ENCODE measurements at places on chromosomes 11 and 22. TPM values are rescaled to one million over a fixed set of nuclear protein-coding genes. Genes with fewer than 3 reads are reported as not detected.

GRCh38 chr22:20172141-20172613, 21.3 kb upstream of the CCDC188 start:
- peaks cover 13% of the 10 kb centered on the region for H3K27me3 ChIP-seq
- H3K36me3 ChIP-seq, result no peaks in the 10 kb centered on the region
- DNase-seq, result no peak
- no peak overlapping the region for H3K4me3 ChIP-seq

DNA sequence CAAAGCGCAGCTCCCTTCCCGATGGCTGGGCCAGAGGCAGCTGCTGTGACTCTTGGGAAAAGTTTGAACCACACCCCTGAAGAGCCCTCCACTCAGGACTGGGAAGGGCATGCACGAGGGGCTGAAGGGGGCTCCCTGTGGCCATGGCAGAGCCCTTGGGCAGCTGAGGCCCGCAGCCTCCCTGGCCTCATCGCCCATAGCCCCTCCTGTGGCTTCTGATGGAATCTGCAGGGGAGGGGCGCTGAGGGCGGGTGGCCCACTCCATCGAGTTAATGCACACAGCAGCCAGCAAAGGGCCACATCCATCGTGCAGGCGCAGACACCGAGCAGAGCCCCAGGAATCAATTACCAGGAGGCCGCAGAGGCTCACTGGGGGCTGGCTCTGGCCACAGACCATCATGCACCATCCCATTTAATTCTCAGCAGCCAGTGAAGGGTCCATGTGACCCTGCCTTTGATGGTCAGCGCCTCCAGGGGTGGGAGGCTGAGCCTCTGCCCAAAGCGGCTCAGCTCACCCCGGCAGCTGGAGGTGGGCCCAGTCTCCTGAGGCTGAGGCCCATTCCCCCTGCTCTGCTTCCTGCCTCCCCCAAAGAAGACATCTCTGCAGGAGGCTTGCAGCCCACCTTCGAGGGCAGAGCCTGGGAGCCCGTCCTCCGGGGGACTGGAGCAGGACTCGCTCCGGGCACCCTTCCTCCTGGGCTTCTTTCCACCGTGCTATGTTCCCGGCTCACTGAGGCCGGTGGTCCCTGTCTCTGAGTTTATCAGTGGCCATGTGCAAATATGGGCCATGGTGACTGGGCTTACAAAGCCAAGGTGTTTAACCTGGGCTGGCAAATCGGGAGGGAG, 1410.2 kb downstream of the BRD1 start:
- H3K4me3 ChIP-seq, result no peak overlapping the region
- H3K27me3 ChIP-seq, result peaks cover 90% of the 10 kb centered on the region
- DNase-seq, result no peak
- H3K36me3 ChIP-seq, result no peaks in the 10 kb centered on the region
- no peaks in the 10 kb centered on the region for H3K4me1 ChIP-seq

GRCh38 chr11:64379817-64380709, 21.1 kb downstream of the RPS6KA4 start:
- H3K4me3 ChIP-seq, result no peak overlapping the region
- H3K27ac ChIP-seq, result no peak overlapping the region
- no peak for DNase-seq

DNA sequence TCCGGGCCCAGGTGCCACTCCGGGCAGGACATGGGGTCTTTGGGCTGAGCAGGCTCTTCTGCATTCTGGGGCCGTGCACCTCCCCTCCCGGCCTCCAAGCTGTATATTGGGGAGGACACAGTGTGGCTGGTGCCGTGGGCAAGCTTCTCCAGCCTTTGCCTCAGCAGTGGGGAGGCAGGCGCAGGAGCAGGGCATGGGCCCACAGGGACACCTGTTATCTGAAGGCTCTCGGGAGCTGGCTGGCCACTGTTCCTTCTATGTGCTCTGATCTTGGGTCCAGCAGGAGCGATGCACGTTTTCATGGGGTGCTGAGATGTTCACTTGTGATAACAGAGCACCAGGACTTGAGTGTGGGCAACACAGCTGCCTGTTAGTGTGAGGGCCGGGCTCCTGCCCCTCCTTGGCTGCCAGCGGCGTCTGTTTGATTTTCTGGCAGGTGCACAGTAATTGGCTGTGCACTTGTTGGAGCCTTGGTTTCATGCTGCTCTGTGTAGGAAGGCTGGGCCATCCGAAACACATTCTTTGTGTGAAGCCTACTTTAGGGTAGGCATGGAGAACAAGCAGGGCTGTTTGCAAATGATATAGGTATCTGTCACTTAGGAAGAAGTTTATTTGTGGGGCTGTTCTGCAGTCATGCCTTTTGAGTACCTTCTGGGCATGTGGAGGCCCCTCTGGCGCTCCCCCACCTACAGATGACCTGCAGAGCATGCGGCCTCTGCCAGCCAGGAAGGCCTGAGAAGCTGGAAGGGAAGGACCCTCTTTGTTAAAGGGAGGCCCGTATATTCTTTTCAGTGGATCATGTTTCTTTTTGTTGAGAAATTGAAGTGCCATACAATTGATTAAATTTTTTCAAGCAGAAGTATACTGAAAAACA, 201.5 kb downstream of the TBC1D22A start:
- no peak for DNase-seq
- no peak overlapping the region for H3K4me3 ChIP-seq
- no peaks in the 10 kb centered on the region for H3K27me3 ChIP-seq
- H3K27ac ChIP-seq, result no peak overlapping the region
- no peaks in the 10 kb centered on the region for H3K36me3 ChIP-seq
- H3K4me1 ChIP-seq, result no peaks in the 10 kb centered on the region

LMNTD2 gene
- 0.52 TPM for total RNA-seq

Data from left ventricle myocardium inferior (tissue), 1 donor.